ENCODE measurements at places on chromosomes 1 and 21.

- DNase-seq: peak; percentile 68
Observed at GRCh38 chr1:48498096-48498791, 26.2 kb upstream of the SPATA6 start.

DNA sequence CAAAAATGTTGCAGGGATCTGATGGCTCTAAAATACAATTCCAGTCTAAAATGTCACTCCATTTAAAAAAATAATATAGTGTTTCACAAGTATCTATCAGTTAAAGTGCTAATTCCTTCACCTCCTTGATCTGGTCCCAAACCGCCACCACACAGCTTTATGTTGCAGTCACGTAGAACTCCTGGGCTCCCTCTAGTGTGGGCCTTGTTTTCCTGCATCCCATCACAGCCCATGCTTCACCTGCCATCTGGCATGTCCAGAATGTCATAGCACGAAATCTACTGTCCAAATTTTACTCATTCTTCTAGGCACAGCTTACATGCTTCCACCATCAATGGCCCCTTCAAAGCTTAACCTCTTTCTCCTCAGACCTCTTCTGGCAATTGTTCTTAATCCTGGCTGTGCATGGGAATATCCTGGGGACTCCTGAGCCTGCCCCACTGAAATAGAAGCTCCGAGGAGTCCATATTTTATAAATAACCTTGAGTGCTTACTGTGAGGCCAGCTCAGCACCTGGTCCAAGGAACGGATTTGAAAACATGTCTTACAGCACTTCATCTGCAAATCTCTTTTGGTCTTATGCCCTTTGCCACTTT is 15.5 kb downstream of the FYB2 start:
- DNase-seq: peak; percentile 26

DNA sequence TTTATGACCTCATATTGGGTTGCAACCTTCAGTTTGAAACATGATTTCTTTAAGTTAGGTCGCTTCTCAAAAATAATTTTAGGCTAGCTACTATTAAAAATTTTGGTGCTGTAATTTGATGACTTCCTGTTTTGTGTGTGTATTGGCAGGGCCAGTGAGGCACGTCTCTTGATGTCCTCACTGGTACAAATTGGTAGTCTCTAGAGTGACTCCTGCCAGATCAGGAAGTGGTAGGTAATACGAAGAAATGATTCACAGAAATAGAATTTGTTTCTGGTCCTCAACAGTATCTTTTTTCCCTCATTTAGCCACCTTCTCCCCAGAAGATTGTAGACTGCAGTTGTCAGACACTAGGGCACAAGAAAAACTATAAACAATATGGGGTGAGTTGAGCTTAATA is 120.9 kb upstream of the KIAA1614 start:
- DNase-seq: no peak

DNA sequence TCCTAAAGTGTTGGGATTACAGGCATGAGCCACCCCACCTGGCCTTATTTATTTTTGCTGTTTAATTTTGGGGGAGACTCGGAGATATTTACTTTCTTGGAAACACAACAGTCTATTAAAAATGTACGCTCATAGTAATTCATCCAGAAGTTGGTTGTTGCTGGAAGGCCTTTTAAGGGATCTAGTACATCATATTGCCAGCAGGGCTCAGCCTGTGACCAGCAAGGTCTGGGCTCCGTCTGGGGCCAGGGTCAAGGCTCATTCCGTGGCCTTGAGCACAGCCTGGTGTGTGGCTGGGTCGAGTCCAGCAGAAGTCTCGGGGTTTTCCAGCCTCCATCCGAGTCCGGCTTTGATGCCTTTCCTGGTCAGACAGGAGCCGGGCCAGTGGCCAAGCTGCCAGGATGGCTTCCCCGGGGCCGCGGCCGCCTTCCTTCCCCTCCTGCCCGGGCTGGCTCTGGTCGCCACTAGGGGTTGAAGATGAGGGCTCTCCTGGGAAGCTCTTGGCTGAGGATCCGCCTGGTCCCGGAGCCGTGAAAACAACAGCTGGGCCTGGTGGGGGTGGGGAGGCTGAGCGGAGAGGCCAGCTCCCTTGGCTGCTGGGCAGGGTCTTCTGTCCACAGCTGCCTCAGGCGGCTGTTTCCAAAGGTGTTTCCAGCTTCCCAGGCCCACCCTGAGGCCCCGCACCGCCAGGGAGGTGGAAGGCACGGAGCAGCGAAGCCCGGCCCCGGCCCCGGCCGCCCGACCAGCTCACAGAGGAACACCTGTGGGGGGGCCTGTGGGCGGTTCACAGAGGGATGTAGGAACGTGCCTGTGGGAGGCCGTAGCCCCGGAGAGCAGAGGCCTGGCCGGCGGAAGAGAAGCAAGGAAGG is 5.1 kb upstream of the VWA1 start:
- DNase-seq: no peak

DNA sequence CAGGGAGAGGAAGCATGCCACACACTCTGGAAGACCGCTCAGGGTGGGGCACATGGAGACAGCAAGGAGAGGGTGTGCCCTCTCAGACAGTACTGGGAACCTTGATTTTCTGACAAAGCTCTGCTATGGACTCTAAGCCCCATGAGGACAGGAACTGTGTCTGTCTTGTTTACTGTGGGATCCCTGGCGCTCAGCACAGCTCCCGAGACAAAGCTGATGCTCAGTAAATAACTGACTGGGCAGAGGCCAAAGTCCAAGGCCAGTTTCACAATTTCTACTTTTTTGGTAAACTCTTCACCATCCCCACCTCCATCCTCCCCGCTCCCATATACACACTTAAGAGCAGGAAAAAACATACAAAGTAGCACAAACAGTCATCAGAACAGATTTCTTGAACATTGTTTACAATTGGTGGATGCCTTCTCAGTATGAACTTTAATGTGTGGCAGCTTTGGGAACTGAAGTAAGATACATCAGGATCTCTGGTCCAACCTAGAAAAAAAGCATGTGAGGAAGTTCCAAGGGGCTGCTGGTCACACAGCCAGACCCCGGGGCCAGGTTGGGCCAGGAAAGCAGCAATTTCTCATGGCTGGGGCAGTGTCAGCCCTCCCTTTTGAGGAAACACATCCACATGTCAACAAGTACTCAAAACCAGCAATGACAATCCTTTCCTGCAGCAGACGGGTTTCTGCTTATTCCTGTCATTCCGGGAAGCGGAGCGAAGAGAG is 5.6 kb upstream of the AHCYL1 start:
- DNase-seq: no peak

DNA sequence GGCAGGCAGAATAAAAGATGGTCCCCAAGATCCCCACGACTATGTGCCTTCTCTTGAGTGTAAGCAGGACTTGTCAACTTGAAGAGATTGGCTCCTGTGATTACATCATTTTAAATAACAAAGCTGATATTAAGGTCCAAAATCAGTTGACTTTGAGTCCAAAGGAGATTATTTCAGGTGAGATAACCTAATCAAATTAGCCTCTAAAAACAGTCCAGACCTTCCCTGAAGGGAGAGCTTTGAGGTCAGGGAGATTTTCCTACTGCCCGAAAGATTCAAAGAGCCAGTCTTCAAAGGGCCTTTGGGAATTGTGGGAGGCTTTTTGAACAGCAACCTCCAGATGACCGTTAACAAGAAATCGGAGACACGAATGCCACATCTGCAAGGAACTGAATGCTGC is 51.5 kb upstream of the NCAM2 start:
- no peak for DNase-seq

DNA sequence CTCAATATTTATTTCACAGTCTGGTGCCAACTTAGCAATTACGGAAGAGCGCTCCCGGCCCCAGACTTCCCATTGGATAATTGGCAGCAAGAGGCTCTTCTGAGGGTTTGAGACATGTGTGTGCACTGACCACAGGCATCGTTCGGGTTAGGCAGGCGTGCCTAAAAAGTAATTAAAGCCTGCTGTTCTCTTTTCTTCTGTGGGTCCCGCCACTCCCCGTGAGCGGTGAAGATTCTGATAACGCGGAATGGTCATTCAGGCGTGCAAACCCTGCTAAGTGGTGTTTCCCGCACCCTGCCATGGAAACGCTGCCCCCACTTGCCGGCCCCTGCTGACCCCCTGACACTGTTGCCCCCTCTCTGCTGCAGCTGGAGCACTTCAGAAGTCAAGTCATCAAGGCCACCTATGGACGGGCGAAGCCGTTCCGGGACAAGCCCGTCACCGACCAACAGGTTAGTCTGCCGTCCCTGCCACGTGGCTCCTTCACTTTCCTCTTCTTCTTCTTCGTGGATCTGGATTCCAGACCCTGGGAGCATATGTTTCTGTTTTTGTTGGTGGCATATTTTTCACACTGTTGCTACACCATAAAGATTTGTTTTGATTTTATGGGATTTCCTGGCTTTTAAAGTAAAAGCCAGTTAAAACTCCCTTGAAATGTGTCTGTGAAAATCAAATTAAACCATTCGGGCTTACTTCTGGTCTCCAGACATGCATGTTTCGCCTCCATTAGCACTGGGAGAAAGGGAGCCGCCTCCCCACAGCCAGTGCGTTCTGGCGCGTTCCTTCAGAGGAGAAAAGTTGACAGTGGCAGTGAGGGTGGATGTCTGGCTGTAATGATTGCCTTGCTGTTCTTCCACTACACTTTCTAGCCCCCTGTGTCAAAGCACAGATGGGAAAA is 79.9 kb downstream of the FHAD1 start:
- no peak for DNase-seq

GRCh38 chr1:3195480-3195815 is 126.4 kb downstream of the PRDM16 start:
- DNase-seq: no peak

GRCh38 chr1:24119859-24120756 is 8.2 kb upstream of the MYOM3 start:
- no peak for DNase-seq

GRCh38 chr21:43988506-43989230 is 23.4 kb upstream of the TRAPPC10 start:
- DNase-seq: no peak

- DNase-seq: no peak
Observed at GRCh38 chr1:187474336-187474735, 645.6 kb downstream of the PLA2G4A start.

- DNase-seq: no peak
Observed at GRCh38 chr1:161722406-161722805, 1.1 kb downstream of the FCRLB start.

DNA sequence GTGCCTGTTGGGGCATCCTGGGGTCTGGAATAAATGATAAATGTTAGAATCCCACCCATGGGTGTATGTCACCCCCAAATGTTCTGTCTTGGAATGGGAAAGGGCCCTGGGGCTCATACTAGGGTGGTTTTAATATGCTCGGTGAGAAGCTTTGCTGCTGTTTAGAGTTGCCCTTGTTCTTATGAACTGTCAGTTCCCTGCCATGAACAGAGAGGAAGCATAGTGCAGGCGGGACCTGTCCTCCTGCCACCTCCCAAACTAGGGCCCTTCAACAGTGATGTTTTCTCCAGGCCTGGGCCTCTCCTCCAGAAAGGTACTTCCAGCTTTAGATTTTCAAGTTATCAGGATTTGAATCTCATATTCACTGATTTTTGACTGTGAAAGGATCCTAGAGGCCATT is 80.7 kb upstream of the COA6 start:
- no peak for DNase-seq

GRCh38 chr1:172268237-172268636 is 152.2 kb upstream of the C1orf105 start:
- DNase-seq: no peak

GRCh38 chr21:21163904-21164303 is 165.7 kb downstream of the NCAM2 start:
- peak; percentile 25 for DNase-seq

Data from LoVo (cell line).